ENCODE measurements at places on chromosomes 12 and 14. TPM values are rescaled to one million over a fixed set of nuclear protein-coding genes. Genes with fewer than 3 reads are reported as not detected.

The TAS2R10 gene
- not detected for total RNA-seq

The GARIN6 gene
- not detected for total RNA-seq

The RAD9B gene
- total RNA-seq: 1.1 TPM

The PLD4 gene
- under 0.01 TPM for total RNA-seq

The FAM161B gene
- total RNA-seq: 2.6 TPM

The PAH gene
- total RNA-seq: not detected

The IQSEC3 gene
- 19.0 TPM for total RNA-seq

The G2E3 gene
- 11.0 TPM for total RNA-seq

The GLT1D1 gene
- 8.3 TPM for total RNA-seq

The GZMB gene
- 2.1 TPM for total RNA-seq

DNA sequence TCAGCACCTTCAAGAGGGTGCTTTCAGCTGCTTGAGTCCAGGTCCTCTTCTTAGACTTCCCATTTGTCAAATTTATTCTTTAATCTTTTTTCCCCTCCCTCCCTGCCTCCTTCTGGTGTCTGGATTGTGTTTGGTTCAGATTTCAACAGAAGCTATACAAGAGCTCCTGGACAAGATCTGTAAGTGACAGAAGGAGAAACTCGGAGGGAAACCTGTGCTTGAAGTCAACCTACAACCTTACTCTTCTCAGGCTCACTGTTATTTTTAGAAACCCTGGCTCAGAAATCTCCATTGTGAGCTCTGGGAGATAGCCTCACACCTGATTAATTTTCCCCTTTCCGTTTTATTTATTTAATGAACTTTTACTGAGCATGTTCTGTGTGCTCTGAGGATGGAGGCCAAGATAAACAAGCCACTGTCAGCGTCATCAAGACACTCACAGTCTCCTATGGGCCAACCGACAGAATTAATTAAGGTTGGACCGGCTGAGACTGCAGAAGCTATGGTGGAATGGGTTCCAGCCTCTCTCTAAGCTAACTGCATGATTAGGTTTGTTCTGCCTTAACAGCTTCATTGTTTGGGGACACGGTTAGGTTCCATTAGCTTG is 13.5 kb downstream of the PDE1B start:
- H3K4me3 ChIP-seq: no peak overlapping the region
- H3K4me1 ChIP-seq: peaks cover 18% of the 10 kb centered on the region
- no peak overlapping the region for H3K27ac ChIP-seq
- H3K27me3 ChIP-seq: no peaks in the 10 kb centered on the region
- DNase-seq: no peak

GRCh38 chr12:18718462-18718861 is 19.4 kb downstream of the PLCZ1 start:
- no peak overlapping the region for H3K4me3 ChIP-seq
- H3K36me3 ChIP-seq: no peaks in the 10 kb centered on the region
- no peaks in the 10 kb centered on the region for H3K4me1 ChIP-seq
- no peaks in the 10 kb centered on the region for H3K27me3 ChIP-seq
- DNase-seq: no peak

DNA sequence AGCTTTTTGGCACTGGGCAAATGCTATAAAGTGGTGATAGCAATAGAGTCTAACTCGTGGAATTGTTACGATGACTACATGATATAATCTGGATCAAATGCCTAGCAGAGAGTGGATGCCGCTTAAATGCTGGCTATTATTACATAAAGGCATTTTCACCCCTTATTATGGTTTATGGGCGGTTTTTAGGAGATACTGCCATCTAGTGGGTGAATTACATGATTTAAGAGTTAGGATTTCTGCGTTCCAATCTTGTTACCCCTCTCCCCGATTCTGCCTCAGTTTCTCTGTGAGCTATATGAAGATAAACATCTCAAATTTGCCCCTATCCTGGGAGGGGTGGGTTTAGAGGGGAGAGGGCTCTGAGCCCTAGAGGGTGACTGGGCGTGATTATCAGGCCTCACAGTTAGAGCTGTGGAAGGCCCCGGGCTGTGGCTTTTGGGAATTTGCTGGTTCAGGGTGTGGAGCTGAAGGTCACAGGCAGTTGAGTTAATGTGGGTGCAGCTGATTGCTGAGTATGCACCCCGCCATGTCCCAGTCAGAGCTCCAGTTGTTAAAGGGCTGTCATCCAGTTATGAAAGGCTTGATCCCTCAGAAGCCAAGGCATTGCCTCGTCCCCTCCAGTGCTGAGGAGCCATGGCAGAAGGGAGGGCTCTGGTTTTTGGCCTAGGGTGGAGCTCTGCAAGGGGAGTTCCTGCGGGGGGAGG is 14.4 kb downstream of the CLSTN3 start:
- no peak overlapping the region for H3K4me3 ChIP-seq
- H3K36me3 ChIP-seq: peaks cover 49% of the 10 kb centered on the region
- H3K27me3 ChIP-seq: no peaks in the 10 kb centered on the region
- no peak for DNase-seq
- no peaks in the 10 kb centered on the region for H3K4me1 ChIP-seq
- H3K27ac ChIP-seq: no peak overlapping the region

DNA sequence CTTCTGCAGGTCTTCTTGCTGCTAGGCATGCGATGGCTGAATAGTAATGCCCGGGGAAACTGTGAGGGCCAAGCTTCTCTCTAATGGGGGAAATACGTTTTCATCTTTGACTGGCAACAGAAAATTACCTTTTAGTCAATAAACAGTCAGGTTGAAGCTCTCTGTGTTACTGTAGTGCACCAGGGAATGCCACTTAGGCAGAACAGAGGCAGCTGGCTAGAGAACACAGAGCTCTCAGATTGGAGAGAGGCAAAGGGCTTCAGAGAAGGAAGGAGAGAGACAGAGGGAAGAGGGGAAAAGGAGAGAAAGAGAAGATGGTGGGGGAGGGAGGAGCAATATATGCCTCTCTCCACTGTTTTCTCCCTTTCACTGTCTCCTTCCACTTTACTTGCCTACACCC is 6.7 kb downstream of the HSD17B6 start:
- peaks cover 30% of the 10 kb centered on the region for H3K4me1 ChIP-seq
- H3K27ac ChIP-seq: peak overlapping the region; percentile 47
- no peak overlapping the region for H3K4me3 ChIP-seq
- DNase-seq: peak; percentile 51

DNA sequence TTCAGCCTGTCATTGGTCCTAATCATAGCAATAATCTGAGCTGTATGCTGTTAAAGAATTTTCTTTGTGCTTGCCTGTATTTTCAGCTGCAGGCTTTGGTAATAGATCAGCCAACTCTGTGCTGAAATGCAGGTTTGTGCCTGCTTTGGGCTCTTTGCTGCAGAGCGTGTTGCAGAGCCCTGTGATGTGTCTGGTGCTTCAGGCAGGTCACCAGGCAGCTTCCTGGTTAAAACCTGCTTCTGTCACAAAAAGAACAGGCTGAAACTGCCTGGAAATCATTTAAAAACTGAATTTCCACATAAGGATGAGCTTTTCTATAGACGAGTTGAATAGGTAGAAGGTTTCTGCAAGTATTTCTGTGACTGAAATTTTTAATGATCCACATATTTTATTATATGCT is 3.1 kb downstream of the DIP2B start:
- no peak overlapping the region for H3K27ac ChIP-seq
- H3K36me3 ChIP-seq: no peaks in the 10 kb centered on the region
- H3K4me3 ChIP-seq: no peak overlapping the region
- H3K27me3 ChIP-seq: no peaks in the 10 kb centered on the region
- peaks cover 55% of the 10 kb centered on the region for H3K4me1 ChIP-seq

DNA sequence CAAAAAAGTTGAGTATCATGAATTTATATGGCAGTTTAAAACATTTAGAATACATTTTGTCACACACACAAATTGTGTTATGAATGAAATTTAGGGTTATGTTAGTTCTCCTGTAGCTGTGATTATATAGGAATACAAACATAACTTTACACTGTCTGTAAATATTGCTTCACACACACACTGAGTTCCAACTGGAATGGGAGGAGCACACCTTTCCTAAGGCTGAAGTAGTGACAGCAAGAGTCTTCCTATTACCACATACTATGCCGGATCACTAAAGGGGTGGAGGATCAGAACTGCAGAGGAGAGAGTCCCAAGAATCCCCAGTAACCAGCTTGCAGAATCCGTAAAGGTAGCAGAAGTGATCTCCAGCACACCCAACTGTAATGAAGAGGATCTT is 63.7 kb downstream of the DNAI7 start:
- H3K36me3 ChIP-seq: no peaks in the 10 kb centered on the region
- DNase-seq: no peak
- no peak overlapping the region for H3K4me3 ChIP-seq
- no peak overlapping the region for H3K27ac ChIP-seq

GRCh38 chr14:90587918-90588317 is 191.1 kb downstream of the CALM1 start:
- H3K4me3 ChIP-seq: no peak overlapping the region
- H3K4me1 ChIP-seq: no peaks in the 10 kb centered on the region
- no peaks in the 10 kb centered on the region for H3K27me3 ChIP-seq
- peak; percentile 46 for DNase-seq
- H3K36me3 ChIP-seq: no peaks in the 10 kb centered on the region
- no peak overlapping the region for H3K27ac ChIP-seq

DNA sequence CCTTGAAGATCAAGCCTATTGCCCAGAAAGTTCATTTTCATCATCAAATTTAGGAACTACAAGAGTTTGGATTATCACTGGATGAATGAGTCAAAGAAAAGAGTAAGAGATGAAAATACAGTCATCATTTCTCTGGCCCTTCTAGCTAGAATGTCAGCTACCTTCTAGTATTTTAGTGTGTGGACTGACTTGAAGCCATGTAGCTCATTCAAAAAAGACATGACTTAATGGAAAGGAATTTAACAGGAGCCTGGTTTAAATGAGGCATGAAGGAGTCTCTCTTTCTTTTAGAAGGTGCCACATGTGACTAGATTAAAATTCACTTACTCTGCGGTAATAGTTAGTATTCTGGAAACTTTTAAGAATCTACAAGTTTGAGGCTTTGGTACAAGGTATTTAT is 7.1 kb downstream of the PTHLH start:
- DNase-seq: no peak
- H3K27ac ChIP-seq: no peak overlapping the region
- H3K27me3 ChIP-seq: peaks cover 18% of the 10 kb centered on the region
- no peaks in the 10 kb centered on the region for H3K36me3 ChIP-seq

DNA sequence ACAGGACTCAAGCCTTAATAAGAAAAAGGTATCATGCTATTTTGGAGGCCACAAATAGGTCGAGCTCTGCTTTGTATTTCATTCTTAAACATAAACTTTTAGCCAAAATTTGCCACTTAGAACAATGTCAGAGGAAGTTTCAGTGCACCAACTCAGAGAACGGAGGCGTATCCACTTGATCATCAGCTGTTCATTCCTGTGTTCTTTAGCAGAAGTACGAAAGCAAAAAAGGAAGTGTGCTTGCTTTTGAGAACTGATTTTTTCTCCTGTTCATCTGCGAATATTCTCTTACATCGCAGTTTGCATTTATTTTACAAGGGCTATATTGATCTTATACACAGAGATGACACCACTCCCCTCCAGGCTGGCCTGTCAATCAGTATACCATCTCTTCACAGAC is 188.6 kb upstream of the SOX5 start:
- no peak for DNase-seq
- H3K4me3 ChIP-seq: no peak overlapping the region
- no peaks in the 10 kb centered on the region for H3K27me3 ChIP-seq
- H3K36me3 ChIP-seq: no peaks in the 10 kb centered on the region

- H3K4me3 ChIP-seq: no peak overlapping the region
- H3K4me1 ChIP-seq: no peaks in the 10 kb centered on the region
- DNase-seq: no peak
- H3K27ac ChIP-seq: no peak overlapping the region
Observed at GRCh38 chr14:81605660-81606059, 72.0 kb upstream of the SEL1L start.

DNA sequence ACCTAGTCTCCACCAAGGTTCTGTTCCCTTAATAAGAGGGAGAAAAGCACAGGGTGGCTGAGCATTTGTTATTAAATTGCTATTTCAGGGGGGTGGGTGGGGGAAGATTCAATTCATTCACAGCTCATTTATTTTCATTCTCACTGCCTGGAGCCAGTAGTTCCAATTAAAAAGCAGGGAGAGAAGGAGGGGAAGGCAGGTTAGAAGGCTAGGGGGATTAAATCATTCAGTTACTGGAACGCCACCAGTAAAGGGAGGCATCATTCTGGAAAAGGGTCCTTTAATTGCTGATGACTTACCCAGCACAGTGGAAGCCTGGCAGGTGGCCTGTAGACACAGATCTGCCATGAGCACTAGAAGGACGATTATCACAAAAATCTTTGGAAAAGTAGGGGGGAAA is 47.4 kb downstream of the NIN start:
- H3K4me3 ChIP-seq: no peak overlapping the region
- peaks cover 10% of the 10 kb centered on the region for H3K4me1 ChIP-seq
- H3K36me3 ChIP-seq: no peaks in the 10 kb centered on the region
- H3K27me3 ChIP-seq: no peaks in the 10 kb centered on the region
- no peak for DNase-seq

GRCh38 chr14:24999157-24999556 is 50.8 kb downstream of the STXBP6 start:
- H3K27me3 ChIP-seq: no peaks in the 10 kb centered on the region
- H3K27ac ChIP-seq: no peak overlapping the region
- no peak overlapping the region for H3K4me3 ChIP-seq
- peaks cover 2% of the 10 kb centered on the region for H3K4me1 ChIP-seq
- DNase-seq: no peak
- no peaks in the 10 kb centered on the region for H3K36me3 ChIP-seq

GRCh38 chr12:25585021-25585523 is 32.0 kb upstream of the LMNTD1 start:
- H3K4me1 ChIP-seq: no peaks in the 10 kb centered on the region
- no peak overlapping the region for H3K4me3 ChIP-seq
- no peak overlapping the region for H3K27ac ChIP-seq
- no peak for DNase-seq
- no peaks in the 10 kb centered on the region for H3K27me3 ChIP-seq

GRCh38 chr12:87233671-87234070 is 795.5 kb downstream of the C12orf50 start:
- no peak overlapping the region for H3K4me3 ChIP-seq
- no peak for DNase-seq
- no peaks in the 10 kb centered on the region for H3K27me3 ChIP-seq

DNA sequence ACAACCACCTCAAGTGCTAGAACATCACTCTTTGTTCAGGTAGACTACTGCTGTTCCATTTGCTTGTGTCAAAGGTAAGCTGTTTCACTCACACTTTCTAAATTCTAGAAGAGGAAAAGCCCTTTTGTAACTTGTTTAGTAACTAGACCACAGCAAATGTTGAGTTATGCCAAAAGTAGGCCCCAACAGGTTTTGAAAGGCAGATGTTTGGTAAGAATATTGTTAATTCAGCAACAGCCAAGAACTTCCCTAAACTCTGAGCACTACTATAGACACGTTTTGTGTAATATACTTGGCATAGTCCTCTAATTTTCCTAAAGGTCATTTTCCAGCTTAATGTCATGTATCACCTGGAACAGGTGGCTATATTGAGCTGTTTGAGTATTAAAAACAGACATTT is 79.0 kb downstream of the DCAF5 start:
- peaks cover 47% of the 10 kb centered on the region for H3K36me3 ChIP-seq
- no peaks in the 10 kb centered on the region for H3K27me3 ChIP-seq
- DNase-seq: no peak
- peaks cover 15% of the 10 kb centered on the region for H3K4me1 ChIP-seq

GRCh38 chr14:100122481-100123223 is 36.8 kb downstream of the DEGS2 start:
- no peak overlapping the region for H3K27ac ChIP-seq
- no peak for DNase-seq
- H3K4me3 ChIP-seq: no peak overlapping the region
- H3K27me3 ChIP-seq: no peaks in the 10 kb centered on the region
- H3K4me1 ChIP-seq: no peaks in the 10 kb centered on the region

Data from upper lobe of left lung (tissue), 6 donors.